ENCODE measurements at places on chromosomes 13 and 19. TPM values are rescaled to one million over a fixed set of nuclear protein-coding genes. Genes with fewer than 3 reads are reported as not detected.

- DNase-seq, result no peak
Measured at GRCh38 chr19:14408491-14409145, 10.5 kb downstream of the DDX39A start.

Gene FSD1
- 4.3 TPM for total RNA-seq

GRCh38 chr13:76300688-76301087, 585.5 kb downstream of the KCTD12 start:
- DNase-seq, result no peak

DNA sequence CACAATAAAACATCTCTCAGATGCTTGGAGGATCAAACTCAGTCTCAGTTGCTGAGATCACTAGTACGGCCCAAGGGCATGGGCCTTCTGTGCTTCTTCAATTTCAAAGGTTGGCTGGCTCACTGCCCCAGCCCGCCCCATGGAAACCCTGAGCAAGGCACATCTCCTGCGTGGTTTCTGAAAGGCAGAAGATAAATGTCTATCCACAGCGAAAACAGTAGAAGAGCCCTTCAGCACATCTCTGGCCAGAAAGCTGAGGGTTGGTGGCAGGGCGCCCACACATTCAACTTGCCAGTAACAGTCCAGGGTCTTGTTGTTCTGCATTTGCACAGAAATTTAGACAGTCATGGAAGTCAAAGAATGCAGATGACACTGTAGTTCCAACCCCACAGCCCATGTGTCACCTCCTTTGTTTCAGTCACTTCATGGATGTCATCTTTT, 24.0 kb upstream of the KATNAL1 start:
- no peak for DNase-seq

DNA sequence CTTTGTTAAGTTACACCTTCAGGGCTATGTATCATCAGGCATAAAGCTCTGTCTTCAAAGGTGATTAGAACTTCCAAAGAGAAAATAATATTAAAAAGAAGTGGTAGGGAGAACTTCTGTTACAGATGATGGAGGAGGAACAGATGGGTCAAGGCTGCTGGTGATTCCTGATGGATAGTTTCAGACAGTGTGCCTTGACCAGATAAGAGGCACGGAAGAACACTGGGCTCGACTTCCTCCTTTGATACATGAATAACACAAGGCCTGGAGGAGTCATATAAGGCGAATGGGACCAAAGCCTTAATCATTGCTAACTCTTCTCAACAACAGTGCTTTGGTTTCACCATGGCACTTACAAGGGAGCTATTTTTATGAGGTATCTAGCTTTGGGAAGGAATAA, 128.1 kb upstream of the RXFP2 start:
- DNase-seq, result no peak

- DNase-seq, result no peak
Measured at GRCh38 chr19:19659646-19660245, 3.7 kb downstream of the ATP13A1 start.

Gene SLC6A16
- total RNA-seq, result 0.76 TPM

Gene SIGLEC9
- total RNA-seq, result 1.9 TPM

- no peak for DNase-seq
Measured at GRCh38 chr13:59483501-59484145, 680.1 kb downstream of the DIAPH3 start.

GRCh38 chr19:46559203-46559602, 41.9 kb upstream of the CALM3 start:
- no peak for DNase-seq

Gene CGB7
- 0.33 TPM for total RNA-seq

Gene C19orf85
- not detected for total RNA-seq

GRCh38 chr13:49441846-49442245, 2.0 kb downstream of the CAB39L start:
- DNase-seq, result no peak

DNA sequence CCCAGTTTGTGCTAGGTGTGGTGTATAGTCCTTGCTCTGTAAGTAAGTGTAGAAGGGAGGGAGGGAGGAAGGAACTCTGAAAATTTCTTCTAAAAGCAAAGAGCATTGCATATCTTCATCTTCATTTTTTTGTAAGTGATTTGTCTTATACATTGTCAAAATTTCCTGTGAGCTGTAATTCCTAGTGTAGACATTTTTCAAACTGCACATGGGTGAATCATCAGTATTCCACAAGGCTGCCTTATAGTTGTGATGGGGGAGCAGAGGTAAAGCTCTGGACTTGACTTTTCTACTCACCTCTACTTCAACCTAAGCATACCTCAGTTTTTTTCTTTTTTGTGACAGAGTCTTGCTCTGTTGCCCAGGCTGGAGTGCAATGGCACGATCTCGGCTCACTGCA, 86.9 kb downstream of the CDK8 start:
- no peak for DNase-seq

DNA sequence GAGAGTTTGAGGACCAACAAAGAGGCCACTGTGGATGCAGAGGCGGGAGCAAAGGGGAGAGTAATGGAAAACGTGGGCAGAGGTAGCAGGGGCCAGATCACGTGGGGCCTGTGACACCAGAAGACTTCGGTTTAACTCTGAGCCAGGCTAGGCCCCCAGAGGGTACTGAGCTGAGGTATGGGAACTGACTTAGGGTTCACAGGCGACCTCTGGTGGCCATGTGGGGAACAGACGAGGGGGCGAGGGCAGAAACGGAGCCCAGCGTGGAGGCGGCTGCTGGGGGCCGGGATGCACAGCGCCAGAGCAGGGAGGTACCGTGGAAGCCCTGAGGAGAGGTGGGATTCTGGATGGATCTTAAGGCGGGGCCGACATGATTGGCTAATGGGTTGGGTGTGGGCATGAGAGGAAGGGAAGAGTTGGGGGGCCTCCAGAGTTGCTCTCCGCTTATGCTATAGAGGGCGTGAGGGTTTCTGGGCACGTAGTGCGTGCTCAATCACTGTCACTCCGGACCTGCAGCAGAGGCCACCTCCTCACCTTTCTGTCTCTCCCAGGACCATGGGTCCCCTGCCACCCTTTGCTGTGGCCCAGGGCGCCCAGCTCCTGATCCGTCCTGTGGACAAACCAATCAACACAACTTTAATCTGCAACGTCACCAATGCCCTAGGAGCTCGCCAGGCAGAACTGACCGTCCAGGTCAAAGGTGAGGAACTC, 13.7 kb downstream of the PVR start:
- DNase-seq, result peak; percentile 59

- DNase-seq, result no peak
Measured at GRCh38 chr19:47615714-47616113, 6.8 kb downstream of the BICRA start.

Gene ZNF729
- not detected for total RNA-seq

DNA sequence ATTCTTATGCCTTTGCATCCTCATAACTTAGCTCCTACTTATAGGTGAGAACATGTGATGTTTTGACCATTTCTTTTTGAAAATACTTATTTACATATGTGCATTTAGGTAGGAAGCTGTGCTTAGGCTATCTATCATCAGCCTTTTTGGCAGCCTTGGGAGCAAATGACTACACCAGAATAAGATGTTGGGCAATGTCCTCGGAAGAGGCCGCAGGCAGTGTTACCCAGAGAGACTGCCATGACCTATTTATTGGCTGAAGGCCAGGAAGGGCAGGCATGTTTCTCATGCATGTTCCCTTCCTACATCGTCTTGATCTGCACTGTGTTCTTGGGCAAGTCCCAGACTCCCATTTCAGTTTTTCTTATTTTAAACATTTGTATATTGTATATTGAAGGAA, 122.3 kb downstream of the B3GLCT start:
- DNase-seq, result no peak

Gene EXOC3L2
- total RNA-seq, result 0.42 TPM

GRCh38 chr19:18393836-18394235, 3.6 kb downstream of the LRRC25 start:
- DNase-seq, result no peak

DNA sequence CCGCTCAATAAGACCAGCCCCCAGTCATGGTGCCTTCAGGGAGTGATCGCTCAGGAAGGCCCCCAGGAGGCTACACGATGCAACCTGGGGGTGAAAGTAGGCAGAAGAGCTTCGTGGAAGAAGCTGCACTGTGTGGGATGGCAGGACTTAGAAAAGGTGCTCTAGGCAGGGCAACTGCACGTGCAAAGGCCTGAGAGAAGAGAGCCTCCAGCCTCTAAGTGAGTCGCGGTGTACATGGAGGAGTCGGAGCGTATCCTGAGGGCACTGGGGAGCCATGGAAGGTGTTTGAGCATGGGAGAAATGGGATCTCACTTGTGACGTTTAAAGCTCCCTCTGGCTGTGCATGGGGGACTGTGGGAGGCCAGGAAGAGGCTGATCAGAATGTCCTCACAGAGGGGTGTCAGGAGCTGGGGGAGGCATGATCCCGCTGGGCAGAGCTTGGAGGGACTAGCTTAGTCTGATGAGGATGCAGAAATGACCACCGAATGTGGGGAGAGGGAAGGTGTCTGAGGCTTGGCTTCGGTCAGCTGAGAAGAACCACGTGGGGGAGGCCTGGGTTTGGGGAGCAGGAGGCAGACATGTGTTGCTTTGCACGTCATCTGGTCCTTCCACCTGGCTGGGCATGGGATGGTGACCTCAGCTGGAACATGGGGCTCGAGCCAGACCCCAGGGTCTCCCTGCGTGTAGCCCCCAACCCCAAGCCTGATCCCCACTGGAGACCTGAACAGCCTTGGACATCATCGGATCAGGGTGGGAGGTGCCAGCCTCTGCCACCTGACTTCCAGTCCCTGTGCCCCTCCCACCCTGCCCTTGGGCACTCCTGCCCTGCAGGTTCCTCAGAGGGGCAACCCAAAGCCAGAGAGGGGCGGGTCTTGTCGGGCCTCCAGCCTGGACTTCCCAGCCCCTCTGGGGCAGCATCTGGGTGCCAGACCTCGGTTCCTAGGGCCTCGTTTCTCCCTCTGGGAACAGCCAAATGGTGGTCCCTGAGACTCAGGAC, 1.1 kb downstream of the APC2 start:
- no peak for DNase-seq

DNA sequence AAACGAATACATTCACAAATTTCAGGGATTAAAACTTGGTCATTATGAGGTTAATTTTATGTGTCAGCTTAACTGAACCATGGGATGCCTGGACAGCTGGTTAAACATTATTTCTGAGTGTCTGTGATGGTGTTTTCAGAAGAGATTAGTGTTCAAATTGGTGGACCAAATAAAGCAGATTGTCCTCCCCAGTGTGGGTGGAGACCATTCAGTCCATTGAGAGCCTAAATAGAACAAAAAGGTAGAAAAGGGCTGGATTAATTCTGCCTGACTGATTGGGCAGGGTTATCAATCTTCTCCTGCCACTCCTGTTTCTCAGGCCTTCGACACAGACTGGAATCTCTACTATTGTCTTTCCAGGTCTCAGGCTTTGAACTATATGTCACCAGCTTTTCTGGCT, 203.8 kb upstream of the SLITRK6 start:
- no peak for DNase-seq

- no peak for DNase-seq
Measured at GRCh38 chr19:374183-374885, 29.7 kb upstream of the MIER2 start.

- DNase-seq, result no peak
Measured at GRCh38 chr13:113963376-113963775, 10.5 kb downstream of the C13orf46 start.

Gene ZFP28
- 2.9 TPM for total RNA-seq

GRCh38 chr13:94427313-94427953, 52.0 kb downstream of the DCT start:
- DNase-seq, result no peak

DNA sequence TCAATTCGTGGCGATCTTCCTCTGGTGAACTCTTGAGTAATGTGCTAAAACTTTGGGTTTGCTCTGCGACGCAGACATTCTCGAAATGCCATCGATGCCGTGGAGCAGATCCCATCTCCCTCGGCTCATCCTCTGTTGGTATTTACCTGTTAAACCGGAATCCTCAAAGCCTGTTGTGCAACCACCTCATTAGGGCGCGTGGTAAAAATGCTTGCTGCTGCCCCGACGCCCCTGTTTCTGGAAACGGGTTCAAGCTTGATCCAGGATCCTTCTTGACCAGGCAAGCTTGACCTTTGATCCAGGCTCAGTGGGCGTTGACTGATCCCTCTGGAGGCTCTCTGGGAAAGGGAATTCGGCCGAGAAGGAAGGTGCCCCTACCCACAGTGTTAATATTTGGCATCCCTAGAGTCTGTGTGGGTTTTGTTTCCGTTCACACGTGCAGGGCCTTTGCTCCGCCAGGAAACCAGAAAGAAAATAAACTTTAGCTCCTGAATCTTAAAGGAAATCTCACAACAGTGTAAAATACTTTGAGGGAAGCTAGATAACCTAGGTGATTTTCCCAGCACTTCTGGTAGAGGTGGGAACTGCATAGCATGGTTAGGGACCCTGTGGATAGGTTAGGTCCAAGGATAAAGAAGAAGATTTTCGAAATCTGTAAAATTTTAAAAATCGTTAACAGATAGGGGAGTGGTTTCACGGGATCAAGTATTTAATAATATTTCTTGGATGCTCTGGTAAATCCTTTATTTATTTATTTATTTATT, 1.1 kb downstream of the LSM14A start:
- DNase-seq, result peak; percentile 48

DNA sequence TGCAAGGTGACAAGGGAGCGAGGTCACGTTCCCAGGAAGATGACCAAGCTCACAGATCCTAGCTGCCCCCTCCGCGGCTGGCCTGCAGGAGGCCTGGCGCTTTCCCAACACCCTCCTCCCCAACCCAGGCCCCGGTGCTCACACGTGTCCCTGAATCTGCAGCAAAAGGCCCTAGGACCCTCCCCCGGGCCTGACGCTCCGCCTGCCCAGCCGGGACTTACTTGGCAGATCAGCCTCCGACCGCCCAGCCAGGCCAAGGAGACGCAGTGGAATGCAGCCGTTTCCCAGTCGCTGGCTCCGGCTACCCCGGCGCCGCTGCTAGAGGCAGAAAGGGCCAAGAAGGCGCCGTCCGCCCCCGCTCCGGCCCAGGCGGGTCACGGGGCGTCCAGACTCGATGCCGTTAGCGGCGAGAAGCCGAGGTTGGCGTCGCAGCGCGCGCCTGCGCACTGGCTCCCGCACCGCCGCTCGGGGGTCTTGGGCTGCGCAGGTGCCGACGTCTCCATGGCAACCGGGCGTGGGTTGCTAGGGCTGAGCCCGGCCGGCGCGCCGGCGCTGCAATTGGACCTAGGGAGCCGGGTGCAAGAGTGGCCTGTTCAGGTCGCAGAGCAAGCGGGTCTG, at the start of gene PNMA8A:
Gene PNMA8A, minus strand, starts transcription at position 448 of the 618 bp plus-strand sequence. CDS start 528 bp downstream, outside the sequence.
- no peak for DNase-seq

Data from thymus (tissue), 14 donors.